ENCODE measurements at places on chromosomes 6 and 20. TPM values are rescaled to one million over a fixed set of nuclear protein-coding genes. Genes with fewer than 3 reads are reported as not detected.

Gene PNLDC1
- not detected for polyA plus RNA-seq

GRCh38 chr6:6995328-6995727 is 112.4 kb upstream of the RREB1 start:
- no peak for DNase-seq

GRCh38 chr6:149242883-149243282 is 74.6 kb upstream of the TAB2 start:
- DNase-seq, result no peak

DNA sequence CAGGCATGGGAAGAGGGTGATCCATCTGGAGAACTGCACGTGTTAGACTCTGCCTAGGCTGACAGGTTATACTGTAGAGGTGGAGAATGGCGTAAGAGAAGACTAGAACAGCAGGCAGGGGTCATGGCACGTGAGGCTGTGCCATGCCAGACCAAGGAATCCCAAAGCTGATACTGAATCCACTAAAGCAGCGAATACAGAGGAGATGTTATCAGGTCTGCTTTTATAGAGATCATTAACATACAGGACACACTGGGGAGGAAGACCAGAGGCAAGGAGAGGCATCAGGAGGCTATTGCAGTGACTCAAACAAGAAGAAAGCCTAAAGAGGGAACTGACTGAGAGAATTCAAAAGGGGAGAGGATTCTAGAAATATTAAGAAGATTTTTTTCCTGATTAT is 12.9 kb downstream of the PHACTR1 start:
- no peak for DNase-seq

DNA sequence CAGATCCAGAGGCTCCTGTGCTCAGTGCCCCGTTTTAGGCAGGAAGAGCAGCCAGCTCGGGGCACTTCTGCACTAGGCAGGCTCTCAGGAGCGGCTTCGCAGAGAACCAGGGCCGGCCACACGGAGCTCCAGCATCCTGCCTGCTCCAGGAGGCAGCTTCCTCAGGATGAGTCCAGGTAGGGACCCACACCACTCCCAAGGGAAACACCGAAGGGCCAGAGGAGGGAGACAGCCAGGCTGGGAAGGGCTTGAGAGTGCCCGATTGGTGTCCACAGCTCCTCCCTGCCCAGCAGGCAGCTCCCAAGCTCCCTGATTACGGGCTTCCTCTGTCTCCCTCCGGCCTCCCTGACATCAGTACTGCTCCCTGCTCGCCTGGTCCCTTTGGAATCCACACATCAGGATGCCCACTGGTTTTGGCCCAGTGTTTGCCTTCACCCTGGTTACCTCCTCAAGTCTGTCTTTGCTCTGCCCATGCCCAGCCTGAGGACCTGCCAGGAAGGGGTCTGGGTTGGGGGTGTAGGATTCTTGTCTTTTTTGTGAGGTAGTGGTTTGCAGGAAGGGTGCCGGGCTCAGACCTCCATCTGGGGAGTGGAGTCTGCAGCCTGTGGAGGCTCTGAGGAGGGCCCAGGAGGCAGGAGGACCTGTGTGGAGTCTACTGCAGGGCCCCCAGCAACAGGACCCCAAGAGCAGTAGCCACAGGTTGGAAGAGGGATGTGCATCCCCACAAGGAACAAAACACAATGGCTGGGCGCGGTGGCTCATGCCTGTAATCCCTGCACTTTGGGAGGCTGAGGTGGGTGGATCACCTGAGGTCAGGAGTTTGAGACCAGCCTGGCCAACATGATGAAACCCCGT is 11.2 kb upstream of the PYGB start:
- DNase-seq, result no peak

Measured in naive thymus-derived CD4-positive, alpha-beta T cell (primary cell).